ENCODE measurements at places on chromosomes 7 and 10. TPM values are rescaled to one million over a fixed set of nuclear protein-coding genes. Genes with fewer than 3 reads are reported as not detected.
A peak's percentile ranks its signal among the peaks of the same experiment; 100 is the strongest.

The KLLN gene
- 1.4 TPM for total RNA-seq

The SPDYE6 gene
- not detected for total RNA-seq

The AGAP4 gene
- 14.9 TPM for total RNA-seq

The ZNF488 gene
- total RNA-seq = 3.9 TPM

The MGAM2 gene
- total RNA-seq = 0.05 TPM

The TMEM26 gene
- total RNA-seq = not detected

GRCh38 chr10:130042381-130042780 is 68.2 kb downstream of the C10orf143 start:
- DNase-seq = no peak

DNA sequence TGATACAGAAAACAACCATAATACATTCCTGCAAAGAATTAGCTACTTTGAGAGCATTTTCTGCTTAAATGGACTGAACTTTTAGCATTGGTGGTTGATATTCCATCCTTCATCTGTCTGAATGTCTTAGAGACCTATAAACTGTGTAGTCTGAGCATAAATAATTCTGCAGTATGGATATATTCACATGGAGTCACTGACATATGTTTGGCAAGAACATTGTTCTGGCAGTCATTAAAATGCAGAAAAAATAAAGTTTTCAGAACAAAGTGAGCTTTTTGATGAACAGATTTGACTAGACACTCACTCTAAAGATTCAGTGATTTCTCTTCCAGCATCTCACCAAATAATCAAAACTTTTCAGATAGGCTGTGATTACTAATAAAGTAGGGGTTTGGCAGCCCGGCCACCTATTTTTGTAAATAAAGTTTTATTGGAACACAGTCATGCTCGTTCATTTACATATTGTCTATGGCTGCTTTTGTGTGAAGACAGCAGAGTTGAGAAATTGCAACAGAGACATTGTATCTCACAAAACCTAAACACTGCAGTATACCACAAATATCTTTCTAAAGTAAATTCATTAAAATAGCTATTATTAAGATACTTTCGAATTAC is 44.1 kb upstream of the RAPGEF5 start:
- DNase-seq = no peak

GRCh38 chr7:154950960-154951359 is 52.0 kb downstream of the PAXIP1 start:
- no peak for DNase-seq

DNA sequence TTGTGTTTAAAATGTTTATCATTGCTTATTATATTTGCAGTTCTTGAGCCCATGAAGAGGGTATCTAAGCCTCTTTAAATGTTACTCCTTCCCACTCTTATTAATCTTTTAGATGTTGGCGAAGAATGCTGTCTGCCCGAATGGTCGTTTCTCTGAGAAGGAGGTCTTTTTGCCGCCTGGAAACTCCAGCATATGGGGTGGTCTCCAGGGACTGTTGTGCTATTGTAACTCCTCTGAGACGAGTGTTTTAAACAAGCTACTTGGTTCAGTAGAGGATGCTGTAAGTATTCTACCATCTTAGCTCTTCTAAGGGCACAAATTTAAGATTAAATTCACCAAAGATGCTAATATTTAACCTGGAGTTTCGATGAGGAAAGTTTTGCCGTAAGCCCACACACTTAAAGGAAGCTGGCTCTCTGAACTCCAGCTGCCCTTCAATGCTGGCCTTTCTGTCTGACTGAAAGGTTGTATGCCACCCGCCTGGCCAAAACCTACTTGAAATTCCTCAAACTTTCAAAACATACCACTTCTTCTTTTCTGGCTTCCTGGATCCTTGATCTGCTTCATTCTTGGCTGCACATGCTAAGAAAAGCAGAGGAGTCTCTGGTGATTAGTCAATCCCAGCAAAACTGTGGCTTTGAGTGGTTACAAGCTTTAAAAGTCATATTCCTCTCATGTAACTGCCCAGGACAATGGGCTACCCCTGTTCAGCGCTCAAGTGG is 74.7 kb downstream of the ABCA13 start:
- DNase-seq = no peak

GRCh38 chr10:78761311-78761781 is 307.4 kb upstream of the ZMIZ1 start:
- DNase-seq = no peak

GRCh38 chr10:73916761-73917470 is 6.0 kb downstream of the PLAU start:
- no peak for DNase-seq

- DNase-seq = no peak
Measured at GRCh38 chr10:114323023-114323422, 81.3 kb downstream of the AFAP1L2 start.

- DNase-seq = no peak
Measured at GRCh38 chr10:80598951-80599350, 61.2 kb downstream of the SH2D4B start.

DNA sequence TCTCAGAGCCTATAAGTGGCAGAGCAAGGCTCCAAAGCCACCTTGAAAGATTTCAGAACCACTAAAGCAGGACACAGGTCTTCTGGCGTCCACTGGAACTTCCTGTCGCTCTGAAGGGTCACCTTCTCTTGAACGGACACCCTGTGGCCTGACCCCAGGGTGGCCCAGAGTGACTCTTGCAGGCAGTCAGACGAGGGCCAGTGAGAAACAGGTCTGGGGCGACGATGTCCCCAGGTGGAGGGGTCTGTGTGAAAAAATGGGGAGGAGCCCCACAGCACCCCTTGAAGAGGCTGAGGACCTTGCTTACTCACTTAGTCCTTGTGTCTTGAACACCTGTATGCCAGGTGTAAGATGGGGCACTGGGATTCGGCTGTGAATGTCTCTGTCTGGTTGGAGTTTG is 946 bp upstream of the RASGEF1A start:
- no peak for DNase-seq

DNA sequence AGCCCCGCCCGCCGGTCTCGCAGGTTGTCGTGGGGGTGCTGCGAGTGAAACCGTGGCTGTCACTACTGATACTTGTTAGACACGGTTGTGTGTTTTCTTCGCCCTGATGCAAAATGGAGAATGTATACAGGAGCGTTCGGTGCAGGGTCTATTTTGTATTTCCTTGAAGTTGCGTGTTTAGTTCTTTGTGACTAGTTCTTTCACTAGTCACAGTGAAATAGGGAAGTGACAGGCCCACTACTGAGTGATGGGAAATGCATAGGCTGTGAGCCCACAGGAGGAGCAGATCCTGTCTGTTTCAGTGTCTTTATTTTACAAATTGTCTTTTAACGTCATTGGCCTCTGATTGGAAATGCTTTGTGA is 675 bp downstream of the ABRAXAS2 start:
- no peak for DNase-seq

DNA sequence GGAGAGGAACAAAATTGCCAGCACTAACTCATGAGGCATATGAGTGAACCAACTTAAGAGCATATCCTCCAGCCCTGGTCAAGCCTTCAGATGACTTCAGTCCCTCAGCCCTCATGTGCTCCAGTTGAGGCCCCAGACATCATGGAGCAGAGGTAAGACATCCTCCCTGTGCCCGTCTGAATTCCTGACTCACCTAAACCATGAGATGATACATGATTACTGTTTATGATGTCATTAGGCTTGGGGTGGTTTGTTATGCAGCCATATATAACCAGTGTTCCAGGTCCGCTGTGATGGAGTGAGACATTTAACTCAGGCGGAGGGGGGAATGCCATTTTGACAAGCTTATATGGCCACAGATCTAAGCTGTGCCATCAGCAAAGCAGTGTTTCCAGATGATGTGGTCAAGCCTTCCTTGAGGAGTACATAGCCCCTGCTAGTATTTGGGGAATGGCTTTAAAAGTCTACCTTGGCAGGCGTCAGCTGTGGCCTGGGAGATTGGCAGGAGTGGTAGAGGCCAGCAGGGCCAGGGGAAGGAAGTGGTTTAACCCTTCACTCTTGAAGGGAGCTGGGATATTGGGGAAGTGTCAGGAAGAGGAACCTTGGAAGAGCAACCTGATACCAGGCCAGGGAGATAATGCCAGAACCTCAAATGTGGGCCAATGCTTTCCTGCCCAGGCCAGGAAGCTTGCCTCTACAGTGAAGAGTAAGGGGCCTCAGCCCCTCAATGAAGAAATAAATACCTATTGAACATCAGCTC is 343.0 kb upstream of the PODXL start:
- DNase-seq = no peak

DNA sequence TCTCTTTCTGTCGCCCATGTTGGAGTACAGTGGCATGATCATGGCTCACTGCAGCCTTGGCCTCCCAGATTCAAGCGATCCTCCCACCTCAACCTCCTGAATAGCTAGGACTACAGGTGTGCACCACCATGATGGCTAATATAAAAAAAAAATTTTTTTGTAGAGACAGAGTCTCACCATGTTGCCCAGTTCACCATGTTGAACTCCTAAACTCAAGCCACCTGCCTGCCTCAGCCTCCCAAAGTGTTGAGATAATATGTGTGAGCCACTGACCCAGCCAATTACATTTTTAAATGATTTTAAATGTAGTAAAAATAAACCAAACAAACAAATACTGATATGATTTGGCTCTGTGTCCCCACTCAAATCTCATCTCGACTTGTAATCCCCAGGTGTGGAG is 101.7 kb upstream of the LEP start:
- DNase-seq = no peak

DNA sequence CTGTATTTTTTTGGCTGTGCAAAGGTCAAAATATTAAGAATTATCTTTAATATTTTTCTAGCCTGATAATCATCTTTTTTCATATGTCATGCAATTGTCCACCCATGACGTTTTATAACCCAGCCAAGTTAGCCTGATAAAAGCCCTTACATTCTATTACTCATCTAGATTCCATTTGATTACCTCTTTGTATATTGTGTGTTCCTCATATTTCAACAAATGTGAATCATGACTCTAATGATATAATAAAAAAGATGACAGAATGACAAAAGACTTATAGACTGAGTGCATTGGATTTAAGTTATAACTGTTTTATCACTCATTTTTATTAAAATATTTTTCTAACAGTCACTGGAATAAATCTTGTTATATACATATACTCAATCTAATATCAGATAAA is 1560.0 kb upstream of the LRRTM3 start:
- DNase-seq = no peak

DNA sequence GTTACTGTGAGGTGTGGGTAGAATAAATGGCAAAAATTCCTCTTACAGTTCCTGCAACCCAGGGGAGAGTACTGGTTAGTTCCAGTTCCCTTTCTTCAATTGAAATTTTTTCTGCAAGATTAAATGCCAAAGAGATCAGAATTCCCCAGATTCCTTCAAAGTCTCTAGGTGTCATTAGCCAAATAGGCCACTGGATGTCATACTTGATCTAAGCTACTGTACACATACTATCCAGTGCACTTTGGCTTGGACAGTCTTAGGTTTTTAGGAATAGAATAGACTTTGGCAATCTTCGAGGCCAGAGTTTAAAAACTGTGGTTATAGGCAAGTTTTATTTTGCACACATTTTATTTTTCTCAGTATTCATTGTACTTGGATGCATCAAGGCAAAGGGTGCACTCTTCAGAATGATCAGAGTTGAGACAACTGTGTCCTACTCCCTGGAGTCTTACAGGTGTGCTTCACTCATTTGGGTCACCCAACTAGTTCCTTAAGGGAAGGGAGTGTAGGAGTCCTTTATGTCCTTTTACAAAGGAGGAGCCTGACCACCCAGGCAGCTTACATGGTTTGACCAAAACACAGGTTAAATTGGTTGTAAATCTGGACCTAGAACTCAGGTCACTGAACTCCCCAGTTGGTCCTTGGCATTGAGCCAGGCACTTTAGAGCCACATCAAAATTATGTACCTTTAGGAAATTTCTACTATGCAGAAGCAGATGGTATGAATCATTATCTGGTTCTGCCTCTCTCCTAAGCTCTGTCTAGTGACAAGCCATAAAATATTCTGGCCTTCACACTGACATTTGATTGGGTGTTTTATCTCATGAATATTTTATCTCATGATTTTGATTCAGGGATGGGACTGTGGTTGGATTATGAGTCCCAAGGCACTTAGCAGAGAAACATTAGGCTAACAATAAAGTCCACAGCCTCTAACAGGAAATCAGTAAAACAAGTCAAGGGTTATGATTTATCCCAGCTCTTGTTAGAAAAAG is 49.5 kb downstream of the ASAH2B start:
- peak; percentile 51 for DNase-seq

- DNase-seq = no peak
Measured at GRCh38 chr10:11093771-11094736, 76.4 kb downstream of the CELF2 start.

DNA sequence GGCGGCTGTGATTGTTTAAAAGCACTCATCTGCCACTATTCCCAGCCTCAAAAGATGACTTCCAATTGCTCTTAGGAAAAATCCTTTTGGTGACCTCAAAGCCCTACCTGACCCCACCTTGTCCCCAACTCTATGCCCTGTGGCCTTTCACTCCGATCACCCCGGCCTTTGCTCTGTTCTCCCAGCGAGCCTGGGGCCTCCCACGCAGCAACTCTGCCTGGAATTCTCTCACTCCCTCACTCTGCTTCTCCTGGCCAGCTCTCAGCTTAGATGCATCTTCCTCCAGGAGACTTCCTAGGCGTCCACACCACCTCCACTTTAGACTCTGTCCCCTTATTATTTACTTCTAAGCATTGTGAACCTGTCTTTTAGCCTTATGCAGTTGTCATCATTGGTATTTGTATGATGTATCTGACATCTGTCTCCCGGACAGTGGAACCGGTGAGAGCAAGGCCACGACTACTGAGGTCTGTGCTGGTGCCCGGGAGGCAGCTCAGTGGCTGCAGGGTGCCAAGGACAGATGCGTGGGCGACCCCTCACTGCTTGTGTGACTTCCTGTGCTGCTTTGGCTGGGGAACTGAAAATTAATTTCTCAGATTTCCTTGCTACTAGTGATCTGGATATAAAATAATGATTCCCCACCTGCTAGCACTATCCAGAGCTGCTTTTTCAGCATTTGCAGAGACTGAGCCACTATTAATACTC is 63.0 kb downstream of the PIP4K2A start:
- DNase-seq = no peak

DNA sequence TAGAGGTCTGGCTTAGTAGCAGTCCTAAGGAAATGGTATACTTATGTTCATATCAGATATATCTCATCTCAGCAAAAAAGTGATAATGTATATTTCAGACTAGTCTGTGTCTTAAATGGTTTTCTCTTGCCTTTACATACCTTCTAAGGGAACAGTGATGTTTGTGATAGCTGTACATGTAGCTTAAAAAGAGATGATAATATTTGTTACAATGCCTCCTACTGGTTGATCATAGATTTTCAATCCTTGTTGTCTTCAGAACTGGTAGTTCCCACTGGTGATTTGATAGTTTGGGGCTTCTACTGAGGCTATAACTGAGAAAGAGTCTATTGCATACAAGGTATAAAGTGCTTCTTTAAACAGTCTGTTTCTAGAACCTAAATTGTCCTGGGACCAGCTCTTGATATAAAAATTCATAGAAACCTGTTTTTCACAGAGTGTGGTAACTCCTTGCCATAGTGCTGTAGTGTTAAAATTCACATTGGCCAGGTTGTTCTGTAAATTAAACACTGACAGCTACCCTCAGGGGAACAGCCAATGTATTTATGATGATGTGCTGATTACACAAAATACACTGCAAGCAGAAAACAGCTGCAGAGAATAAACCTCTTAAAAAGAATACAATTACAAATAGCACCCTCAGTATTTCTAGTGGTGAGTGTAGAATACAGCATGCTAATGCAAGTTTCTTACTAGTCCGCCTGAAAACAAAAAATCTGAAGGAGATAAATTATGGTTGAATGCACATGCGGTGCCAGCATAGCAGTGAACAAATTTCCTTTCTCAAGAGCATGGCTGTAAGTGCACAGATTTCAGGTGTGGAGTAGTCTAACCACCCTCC is 90.3 kb downstream of the BTRC start:
- no peak for DNase-seq

- DNase-seq = peak; percentile 12
Measured at GRCh38 chr7:82481499-82482097, 38.0 kb upstream of the CACNA2D1 start.

Data from HCT116 (cell line).